ENCODE measurements at places on chromosomes 11 and 22.

DNA sequence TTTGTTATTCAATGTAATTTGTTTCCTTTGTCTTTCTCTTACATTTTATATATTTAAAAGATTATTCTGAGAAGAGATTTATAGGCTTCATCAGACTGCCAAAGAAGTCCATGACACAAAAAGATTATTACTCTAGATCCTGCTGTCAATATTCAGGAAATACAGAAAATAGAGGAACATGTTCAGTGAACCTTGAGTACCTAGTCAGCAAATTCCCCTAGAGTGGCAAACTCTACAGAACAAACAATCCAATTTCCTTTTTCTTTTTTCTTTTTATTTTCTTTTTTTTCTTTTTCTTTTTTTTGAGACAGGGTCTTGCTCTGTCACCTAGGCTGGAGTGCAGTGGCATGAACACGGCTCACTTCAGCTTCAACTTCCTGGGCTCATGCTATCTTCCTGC lies 23.9 kb downstream of the TTC17 start:
- no peak for DNase-seq

- DNase-seq = no peak
Measured at GRCh38 chr22:38219632-38220031, 17.8 kb downstream of the MAFF start.

DNA sequence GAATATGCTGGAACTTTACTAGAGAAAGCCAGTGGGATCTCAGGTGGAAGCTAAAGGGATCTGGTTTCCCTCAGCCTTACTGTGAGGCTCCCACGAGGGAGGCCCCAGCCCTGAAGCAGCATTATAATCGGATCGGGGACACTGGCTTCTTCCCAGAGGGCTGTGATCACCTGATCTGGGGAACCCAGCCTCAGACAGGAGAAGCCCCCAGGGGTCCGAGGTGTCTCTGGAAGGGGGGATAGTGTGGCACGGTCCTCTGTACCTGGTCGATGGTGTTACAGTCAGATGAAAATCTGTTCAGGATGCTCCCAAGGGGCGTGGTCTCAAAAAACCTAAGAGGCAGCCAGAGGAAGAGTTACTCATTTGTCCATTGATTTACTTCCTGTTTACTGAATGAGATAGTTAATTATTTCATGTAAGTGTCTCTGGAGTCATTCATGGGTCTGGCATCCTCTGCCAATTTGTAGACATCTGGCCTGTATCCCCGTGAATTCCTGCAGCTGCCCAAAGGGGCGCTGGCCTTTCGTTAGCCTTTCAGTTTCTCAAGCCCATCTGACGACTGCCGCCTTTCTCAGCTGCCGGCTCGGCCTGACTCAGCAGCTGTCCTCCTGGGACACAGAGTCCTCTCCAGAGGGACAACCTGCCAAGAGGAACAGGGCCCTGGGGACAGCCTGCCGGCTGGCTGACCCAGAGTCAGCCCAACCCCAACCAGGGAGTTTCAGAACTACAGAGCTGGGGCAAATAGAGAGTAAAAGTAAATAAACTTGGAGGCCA lies 17.0 kb upstream of the KCNJ11 start:
- DNase-seq = peak; percentile 27

DNA sequence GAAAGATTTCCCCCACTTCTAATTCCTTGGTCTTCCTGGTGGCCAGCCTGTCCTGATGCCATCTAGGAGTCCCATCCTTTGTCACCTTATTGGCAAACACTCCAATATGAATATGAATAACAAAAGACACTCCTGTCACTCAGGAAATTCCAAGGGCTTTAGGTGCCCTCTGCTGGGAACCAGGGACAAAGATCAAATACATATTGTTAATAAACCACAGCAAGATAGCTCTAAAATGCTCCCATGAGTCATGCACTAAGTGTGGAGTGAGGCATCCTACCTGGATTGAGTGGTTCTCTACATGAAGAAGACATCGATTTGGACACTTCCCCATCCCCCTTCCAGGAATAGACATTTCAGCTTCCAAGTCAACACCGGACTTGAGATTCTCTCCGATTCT lies 823.6 kb downstream of the TBC1D22A start:
- peak; percentile 20 for DNase-seq

GRCh38 chr11:92130421-92130831 lies 94.2 kb upstream of the FAT3 start:
- no peak for DNase-seq

DNA sequence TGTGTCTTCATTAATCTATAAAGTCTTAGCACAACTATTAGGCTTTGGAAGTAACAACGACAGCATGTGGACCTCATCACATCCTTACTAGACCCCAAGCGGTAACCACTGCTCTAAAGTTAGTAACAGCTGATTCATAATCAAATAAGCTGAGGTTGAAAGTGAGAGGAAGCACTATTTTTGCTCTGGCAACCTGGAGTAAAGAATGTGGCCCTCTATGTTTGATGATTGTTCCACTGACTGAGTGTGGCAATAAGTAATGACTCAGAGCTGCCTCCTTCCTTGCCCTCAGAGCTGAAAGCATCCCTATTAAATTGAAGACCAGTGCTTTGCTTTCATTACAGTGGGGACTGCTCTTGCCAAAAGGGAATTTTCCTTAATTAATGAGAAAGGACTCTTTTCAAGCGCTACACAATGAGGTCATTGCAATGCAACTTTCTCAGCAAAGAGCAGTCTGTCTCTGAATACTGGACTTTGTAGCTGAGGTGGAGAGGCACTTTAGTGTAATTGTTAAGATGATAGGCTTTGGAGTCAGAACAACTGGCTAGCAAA lies 906.1 kb upstream of the RAG2 start:
- no peak for DNase-seq

GRCh38 chr11:96237766-96238266 lies 105.2 kb downstream of the MAML2 start:
- no peak for DNase-seq

GRCh38 chr11:102666331-102666957 lies 39.1 kb downstream of the MMP27 start:
- DNase-seq = peak; percentile 11

DNA sequence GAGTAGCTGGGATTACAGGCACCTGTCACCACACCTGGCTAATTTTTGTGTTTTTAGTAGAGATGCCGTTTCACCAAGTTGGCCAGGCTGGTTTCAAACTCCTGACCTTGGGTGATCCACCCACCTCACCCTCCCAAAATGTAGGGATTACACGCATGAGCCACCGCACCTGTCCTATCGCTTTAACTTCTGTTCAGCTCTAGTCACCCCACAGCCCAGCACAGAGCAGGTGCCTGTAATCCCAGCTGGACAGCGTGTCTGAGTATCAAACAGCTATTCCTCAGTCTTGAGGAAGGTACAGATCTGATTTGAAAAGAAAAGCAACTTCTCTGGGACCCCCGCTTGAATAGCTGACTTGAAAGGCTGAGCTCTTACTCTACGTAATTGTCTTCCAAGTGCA lies 149.1 kb downstream of the CTTN start:
- no peak for DNase-seq

- DNase-seq = no peak
Measured at GRCh38 chr11:64674774-64675173, 48.2 kb downstream of the NRXN2 start.

DNA sequence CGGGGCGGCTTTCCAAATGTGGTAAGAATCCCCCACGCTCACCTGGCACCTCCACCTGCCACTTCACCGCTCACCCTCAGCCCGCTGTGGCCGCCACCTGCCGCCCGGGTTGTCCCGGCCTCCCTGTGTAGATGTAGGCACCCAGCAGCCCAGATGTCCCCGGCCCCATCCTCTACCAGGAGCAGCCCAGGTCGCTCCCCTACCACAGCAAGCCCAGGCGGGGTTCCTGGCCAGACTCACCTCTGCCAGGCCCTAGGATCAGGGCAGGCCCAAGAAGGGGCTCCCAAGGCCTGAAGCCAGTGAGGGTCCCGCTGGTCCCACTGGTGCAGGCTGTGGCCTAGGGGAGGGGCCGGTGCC lies 27.4 kb downstream of the MOB2 start:
- no peak for DNase-seq

DNA sequence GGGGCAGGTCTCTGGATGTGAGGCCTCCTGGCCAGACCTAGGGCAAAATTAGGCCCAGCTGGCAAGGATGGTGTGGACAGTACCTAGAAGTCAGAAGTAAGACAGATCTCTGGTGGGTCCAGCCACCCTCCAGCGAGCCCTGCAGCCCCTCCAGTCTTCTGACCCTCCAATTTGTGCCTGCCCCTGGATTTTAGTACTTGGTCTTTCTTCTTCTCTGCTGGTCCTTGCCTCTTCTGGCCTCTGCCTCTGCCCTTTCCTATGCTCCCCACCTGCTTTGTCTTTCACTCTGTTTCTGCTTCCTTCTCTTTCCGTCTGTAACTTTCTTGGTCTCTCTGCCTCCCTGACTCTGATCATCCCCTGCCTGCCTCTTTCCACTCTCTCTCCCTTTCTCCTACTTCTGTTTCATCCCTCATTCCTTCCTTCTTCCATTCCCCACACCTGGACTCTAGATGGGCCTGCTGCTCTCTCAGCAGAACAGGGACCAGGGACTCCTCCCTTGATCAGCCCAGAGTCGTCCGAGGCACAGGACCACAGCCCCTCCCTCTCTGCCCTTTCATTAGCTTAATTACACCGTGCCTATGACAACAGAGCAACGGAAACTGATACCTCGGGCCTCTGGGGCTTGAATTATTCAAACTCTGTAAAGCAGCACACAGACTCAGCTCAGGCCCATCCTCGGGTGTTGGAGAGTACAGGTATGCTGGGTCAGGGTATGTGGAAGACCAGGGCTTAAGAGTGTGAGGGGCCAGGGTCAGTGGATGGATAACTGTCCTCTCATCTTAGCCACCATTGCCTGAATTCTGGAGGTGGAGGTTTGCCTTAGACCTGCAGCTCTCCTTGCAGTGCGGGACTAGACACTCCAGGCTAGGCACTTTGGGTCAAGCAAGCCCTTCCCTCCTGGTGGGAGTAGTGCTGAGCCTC lies at the start of gene CHRNA10:
Gene CHRNA10 (minus strand): TSS at position 51 of the 921 bp plus-strand sequence. CDS start 72 bp downstream, outside the sequence.
- DNase-seq = no peak

DNA sequence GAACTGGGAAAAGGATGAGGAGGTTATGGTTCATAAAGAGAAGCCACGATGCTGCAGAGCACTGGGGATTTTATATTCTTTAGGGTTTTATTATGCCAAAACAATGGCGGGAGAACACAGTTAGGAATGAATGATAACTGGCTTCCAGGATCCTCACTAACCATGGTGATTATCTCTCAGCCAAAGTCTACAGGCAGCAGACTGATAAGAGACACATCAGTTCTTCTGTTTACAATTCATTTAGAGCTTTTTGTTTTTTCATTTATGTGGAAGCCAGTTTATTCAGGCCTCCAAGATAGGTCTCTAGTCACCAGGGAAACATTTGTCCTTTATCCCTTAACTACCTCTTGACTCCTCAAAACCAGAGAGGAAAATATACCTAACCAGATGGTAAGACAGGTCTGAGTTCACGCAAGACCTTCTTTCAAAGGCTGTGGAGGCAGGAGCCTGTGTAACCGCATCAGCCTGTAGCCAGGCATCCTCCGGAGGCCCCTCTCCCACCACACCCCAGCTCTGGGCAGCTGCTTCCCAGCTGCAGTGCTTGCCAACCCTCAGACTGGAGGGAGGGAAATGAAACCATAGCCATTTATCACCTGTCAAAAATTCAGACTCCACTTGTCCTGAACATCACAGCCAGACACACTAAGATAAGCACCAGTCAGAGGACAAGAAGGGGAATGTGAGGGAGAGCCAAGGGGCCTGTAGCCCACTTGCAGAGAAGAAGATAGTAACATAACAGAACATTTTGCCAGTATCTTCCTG lies 57.2 kb upstream of the FAM181B start:
- DNase-seq = no peak
